ENCODE measurements at places on chromosomes 1 and 21. TPM values are rescaled to one million over a fixed set of nuclear protein-coding genes. Genes with fewer than 3 reads are reported as not detected.

ADORA3 gene
- 0.57 TPM for total RNA-seq

FCAMR gene
- 0.07 TPM for total RNA-seq

LCE1C gene
- not detected for total RNA-seq

RWDD3 gene
- total RNA-seq: 15.3 TPM

SLAMF9 gene
- total RNA-seq: not detected
